OCI-LY7 (cell line): ENCODE measurements at places on chromosomes 5 and 9.
A peak's percentile ranks its signal among the peaks of the same experiment; 100 is the strongest.

DNA sequence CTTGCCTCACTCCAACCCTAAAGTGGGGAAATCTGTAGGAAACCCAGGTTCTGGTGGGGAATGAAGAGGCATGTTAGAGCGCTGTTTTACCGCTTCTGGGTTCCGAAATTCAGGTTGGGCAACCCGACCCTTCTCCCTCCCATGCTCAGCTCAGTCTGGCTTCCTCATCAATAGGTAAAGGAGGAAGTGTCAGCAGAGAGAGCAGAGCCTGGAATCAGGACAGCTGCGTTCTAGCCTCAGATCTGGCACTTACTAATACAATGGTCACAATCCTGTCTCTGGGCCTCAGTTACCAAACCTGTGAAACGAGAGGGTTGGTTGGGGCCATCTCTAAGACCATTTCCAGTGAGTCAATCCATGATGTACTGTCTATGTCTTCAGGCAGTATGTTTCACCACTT is 16.2 kb upstream of the TNIP1 start:
- no peak for DNase-seq

DNA sequence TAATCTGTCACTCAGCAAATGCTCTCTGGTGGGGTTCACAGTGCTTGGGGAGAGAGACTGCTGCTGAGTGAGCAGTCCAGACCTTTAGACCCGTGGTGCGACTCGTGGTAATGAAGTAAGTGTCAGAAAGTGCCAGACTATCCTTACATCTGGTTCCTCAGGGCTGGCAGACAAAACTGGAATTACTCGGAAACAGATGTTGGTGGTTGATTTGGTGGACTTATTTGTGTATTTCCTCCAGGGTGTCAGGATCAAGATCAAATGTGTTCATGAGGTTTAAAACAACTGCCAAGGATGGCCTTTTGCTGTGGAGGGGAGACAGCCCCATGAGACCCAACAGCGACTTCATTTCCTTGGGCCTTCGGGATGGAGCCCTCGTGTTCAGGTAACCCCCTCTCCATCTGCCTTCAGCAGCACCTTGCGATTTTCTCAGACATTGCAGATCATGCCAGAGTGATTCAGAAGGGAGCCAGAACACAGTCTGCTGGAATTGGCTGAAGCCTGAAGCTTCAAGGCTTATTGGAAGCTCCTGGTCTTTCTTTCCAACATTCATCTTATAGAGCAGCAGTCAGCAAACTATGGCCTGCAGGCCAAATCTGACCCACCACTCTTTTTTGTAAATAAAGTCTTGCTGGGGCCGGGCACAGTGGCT is 105.2 kb downstream of the LIFR start:
- no peak for DNase-seq

GRCh38 chr9:26271495-26272122 is 593.4 kb upstream of the TUSC1 start:
- DNase-seq = no peak

DNA sequence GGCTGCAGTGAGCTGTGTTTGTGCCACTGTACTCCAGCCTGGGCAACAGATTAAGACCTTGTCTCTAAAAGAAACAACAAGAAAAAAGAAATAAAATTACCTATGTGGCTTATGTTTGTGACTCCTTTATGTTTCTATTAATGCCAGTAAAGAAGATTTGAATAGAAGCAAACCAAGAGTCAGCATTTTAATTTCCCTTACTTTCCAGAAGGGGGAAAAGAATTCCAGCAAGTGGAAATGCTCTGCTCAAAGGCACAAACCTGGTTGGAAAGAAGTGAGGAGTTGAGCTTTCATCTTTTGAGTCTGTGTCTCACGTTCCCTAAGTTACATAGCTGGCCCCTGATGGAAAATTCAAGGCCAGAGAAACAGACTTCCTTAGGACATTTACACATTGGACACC is 23.6 kb upstream of the ELL2 start:
- DNase-seq = no peak

DNA sequence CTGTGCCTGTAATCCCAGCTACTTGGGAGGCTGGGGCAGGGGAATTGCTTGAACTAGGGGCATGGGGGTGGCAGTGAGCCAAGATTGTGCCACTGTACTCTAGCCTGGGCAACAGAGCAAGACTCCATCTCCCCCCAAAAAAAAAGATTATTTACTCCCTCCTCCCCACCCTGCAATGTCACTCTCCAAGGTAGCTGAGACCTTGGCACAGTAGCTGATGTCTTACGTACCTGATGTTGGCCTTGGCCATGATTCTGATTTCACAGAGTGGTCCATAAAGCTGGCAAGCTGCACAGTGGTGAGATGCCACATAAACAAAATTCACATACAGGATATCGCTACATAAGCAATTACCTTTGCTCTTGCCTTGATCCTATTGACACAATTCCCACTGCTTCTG is 108.5 kb downstream of the CAVIN4 start:
- DNase-seq = no peak

- no peak for DNase-seq
These were observed 38.9 kb upstream of the TNFSF8 start for GRCh38 chr9:114969269-114969668.

DNA sequence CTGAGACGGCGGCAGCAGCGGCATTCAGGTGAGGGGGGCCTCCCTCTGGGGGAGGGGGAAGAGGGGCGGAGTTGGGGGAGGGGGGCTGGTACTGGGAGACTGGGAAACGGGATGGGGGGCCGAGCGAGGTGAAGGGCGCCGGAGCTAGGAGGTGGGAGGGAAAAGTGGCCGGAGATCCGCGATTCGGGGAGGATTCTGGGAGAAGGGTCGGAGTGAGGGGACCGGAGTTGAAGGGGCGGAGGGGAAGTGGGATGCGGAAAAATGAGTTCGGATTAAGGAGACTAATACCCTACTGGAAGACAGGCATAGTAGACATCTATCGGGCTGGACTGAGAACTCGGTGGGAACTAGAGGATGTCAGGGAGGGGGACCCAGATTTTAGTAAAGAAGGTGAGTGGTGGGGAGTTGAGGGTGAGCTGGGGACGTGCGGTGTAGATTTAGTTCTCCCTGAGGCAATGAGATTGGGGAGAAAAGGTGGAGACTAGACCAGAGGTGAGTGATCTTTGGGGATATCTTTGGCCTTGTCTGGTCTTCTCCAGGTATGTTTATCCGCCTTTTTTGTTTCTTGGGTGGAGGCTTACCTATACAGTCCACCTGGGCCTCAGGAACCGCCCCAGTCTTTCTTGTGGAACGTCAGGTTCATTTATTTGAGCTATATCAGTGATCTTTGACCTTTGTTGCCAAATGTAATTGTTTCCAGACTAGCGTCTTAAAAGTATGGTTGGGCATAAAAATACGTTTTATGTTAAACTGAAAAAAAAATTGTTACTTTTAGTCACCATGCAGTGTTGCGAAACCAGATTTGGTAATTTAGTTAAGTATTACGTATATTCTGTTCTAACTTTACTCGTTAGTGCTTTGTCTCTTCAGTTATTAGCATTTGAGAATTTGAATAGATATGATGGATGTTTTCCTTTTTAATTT is 632 bp downstream of the UBAP1 start:
- DNase-seq = peak; percentile 33
